ENCODE measurements at places on chromosomes 3 and 15. TPM values are rescaled to one million over a fixed set of nuclear protein-coding genes. Genes with fewer than 3 reads are reported as not detected.

Gene TICRR
- 10.6 TPM for polyA plus RNA-seq

Gene ACTR8
- polyA plus RNA-seq = 41.7 TPM

Gene CGNL1
- polyA plus RNA-seq = 70.5 TPM

Gene PGBD4
- polyA plus RNA-seq = 1.8 TPM

Gene EPHA6
- polyA plus RNA-seq = 0.74 TPM

Gene CSPG4
- 11.1 TPM for polyA plus RNA-seq

Gene SUCNR1
- 7.0 TPM for polyA plus RNA-seq

Gene WHAMM
- polyA plus RNA-seq = 14.3 TPM

DNA sequence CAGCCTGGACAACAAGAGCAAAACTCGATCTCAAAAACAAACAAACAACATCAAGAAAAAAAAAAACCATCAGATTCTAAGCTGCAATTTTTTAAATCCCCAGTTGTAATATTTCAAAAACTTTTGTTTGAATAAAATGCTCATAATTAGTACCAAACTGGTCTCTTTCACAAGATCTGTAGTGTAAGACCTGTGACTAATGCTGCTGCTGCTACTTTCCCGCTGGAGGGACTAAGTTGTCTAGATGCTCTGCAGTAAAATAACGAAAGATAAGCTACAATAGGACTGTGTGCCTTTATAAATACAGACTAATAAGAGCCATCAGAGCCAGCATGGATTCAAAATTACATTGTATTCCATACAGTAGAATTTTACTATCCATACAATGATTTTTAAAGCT lies 45.4 kb downstream of the TM4SF4 start:
- no peak for DNase-seq

DNA sequence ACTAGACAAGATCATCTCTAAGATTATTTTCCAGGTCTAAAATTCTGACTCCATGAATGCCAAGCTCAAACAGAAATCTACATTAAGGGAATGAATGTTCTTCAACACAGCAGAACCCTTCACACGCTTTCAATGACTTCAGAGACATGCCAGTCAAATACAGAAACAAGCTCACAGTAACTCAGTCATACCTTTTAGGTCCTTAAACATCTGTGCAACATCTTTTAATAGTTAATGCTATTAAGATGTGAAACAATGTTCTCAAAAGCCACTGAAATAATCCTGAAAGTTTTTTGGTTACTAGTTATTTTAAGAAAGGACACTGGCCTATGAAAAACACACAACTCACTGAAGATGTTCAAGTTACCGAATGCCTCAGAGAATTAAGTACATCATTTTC lies 2.5 kb downstream of the DLG1 start:
- DNase-seq = no peak

DNA sequence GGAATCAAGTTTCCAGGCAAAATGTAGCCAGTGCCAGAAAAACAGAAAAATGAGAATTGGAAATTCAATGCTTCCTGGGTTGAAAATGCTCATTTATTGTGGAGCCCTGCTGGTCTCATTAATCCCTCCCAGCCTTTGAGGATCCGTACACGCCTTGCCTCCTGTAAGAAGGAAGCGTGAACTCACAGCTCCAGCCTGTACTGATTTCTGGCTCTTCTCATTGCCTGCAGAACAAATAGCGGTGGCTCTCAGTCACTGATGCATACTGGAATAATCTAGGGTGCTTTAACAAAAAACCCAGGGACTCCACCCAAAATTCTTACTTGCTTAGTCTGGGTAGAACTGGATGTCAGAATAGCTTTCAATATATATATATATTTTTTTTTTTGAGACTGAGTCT lies 29.3 kb upstream of the SLC24A5 start:
- DNase-seq = no peak

DNA sequence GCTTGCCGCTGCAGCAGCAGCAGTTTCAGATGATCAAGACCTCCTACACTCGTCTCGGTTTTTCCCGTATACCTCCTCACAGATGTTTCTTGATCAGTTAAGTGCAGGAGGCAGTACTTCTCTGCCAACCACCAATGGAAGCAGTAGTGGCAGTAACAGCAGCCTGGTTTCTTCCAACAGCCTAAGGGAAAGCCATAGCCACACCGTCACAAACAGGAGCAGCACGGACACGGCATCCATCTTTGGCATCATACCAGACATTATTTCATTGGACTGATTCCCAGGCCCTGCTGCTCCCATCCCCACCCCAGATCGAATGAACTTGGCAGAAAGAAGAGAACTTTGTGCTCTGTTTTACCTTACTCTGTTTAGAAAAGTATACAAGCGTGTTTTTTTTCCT lies 17.6 kb downstream of the CALML4 start:
- DNase-seq = no peak

DNA sequence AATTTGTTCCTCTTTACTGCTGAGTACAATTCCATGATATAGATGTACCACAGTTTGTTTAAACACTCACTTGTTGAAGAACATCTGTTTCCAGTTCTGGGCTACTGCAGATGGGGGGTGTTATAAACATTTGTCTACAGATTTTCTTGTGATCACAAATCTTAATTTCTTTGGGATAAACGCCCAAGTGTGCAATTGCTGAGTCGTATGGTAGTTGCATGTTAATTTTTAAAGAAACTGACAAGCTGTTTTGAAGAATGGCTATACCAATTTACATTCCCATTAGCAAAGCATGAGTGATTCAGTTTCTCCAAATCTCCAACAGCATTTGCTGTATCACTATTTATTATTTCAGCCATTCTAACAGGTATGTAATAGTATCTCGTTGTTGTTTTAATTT lies 242.0 kb upstream of the MRPL3 start:
- no peak for DNase-seq

DNA sequence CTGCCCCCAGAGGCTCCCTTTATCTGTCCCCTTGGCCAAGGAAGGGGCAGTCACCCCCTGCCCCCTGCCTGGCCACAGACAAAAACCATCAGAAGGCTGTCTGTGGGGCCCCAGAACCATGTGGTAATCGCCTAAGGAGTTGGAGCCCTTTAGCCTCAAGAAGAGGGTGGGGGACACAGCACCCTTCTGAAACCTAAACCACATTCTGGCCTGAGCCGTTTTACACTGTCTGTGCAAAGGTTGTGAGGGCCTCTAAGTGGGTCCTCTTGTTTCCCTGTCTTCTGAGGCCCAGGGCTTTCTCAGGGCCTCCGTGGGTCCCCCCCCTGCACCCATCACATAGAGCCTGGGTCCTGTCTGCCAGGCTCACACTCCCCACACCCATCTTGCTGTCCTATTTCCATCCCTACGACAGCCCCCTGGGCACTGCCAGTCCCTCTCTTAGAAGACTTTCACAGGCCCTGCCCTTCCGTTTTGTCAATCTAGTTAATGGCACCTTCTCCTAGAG lies 17.9 kb upstream of the RPUSD3 start:
- DNase-seq = no peak

DNA sequence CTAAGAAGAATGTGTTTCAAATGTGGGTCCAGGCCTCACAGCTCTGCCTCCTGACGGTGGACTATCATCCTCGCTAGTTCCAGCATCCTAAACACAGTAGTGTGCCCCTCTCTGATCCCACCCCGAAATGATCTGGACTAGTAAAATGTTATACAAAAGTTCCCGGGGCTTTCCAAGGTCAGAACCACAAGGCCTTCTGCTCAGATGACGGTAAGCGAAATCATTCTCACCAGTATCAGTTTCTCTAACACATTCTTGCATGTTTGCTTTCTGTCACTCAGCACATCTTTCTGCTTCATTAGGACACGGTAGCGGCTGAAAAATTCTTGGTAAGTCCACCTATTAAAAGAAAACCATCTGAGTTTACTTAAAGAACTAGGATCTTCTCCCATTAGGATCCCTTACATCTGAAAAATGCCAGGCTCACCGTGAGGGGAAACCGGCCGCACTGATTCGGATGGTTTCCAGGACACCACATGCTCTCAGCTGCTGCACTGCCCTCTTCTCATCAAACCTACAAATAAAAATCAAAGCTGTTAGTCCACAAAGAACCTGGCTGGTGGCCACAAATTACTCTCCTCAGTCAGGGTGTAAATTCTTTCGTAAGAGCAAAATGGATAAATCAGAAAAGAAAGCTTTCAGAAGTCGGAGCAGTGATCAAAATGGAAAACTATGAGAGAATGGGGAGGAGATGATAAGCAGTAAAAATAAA lies 83.9 kb upstream of the MYO5C start:
- DNase-seq = no peak

DNA sequence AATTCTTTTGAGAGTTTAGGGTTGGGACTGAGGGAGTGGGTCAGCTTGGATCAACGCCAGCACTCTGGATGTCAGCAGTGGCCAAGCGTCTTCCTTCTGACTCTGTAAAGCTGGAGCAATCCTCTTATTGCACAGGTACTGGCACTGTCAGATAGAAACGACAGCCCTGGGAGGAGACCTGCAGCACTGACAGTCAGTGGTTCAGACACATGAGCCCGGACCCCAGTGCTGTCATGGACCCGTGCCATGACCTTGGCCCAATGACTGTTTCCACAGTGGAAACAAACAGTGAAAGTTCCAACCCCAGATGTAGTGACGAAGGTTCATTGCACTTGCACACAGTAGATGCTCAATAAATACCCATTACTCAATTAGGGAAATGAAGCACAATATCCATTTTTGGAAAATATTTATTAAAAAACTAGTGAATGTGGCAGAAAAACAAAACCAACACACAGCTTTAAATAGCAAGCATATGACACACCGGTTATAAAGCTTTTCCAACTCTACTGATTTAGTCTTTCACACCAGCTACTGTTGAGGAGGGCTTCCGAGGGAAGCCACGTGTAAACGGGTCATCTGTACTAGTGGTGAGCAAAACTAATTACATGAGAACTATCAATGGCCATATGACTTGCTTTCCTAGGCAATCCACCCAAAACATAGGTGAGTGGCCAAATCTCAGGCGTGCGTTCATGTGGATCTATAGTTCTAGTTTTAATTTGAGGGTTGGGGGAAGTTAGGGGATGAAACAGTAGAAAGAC lies 22.1 kb downstream of the SIAH2 start:
- DNase-seq = no peak

GRCh38 chr3:171846597-171846996 lies 3.4 kb downstream of the TMEM212 start:
- no peak for DNase-seq

- DNase-seq = no peak
Observed at GRCh38 chr3:100641471-100642032, 32.2 kb downstream of the ADGRG7 start.

GRCh38 chr15:92069308-92070250 lies 216.1 kb downstream of the SLCO3A1 start:
- no peak for DNase-seq

DNA sequence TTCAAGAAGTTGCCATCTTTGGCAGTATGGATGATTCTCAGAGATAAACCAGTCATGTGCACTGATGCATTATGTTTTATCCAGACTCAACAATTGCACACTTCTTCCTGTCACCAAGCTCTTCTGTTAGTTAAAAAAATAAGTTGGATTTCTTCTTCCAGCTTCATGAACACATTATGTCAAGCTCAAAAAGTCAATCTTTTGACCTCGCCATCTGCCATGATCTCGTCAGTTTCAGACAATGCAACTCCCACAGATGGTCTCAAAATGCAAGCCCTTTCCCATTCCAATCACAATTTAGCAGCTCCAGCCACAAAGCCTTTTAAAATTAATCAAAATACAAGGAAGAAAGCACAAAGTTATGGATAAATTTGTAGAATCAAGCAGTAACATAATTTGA lies 42.8 kb downstream of the TFDP2 start:
- DNase-seq = no peak

DNA sequence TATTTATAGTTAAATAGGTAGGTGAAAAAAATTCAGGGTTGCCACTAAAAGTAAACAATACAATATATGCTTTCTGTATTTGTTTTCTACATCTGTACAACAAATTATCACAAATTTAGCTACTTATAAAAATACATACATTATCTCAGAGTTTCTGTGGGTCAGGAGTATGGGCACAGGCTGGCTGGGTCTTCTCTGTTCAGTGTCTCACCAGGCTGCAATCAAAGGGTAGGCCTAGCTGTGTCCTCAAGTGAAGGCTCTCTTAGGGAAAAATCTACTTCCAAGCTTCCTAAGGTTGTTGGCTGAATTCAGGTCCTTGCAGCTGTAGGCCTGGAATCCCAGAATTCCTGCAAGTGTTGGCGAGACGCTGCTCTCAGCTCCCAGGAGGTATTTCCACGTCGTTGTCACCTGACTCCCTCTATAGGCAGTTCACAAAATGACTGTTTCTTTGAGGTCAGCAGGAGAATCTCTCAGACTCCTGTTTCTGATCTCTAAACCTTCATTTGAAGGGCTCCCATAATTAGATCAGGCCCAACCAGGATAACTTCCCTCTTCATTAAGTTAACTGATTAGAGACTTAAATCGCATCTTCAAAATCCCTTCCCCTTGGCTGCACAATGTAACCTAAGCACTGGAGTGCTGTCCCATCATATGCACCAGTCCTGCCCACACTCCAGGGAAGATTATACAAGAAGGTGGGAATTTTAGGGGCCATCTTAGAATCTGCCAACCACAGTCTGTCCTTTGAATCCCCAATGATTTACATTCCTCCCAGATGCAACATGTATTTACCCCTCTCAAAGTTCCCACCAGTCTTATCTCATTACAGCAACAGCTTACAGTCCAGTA lies 296.6 kb downstream of the SUCLG2 start:
- no peak for DNase-seq

All from renal cortex interstitium (tissue), 15 donors.